ENCODE measurements at places on chromosomes 3 and 15.

DNA sequence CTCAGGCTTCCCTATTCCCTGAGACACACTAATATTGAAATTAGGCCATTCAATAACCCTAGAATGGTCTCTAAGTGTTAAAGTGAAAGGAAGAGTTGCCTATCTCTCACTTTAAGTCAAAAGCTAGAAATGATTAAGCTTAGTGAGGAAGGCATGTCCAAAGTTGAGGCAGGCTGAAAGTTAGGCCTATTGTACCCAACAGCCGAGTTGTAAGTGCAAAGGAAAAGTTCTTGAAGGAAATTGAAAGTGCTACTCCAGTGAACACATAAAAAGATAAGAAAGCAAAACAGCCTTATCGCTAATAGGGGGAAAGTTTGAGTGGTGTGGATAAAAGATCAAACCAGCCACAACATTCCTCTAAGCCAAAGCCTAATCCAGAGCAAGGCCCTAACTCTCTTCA is 117.9 kb upstream of the SPATA12 start:
- DNase-seq = no peak

DNA sequence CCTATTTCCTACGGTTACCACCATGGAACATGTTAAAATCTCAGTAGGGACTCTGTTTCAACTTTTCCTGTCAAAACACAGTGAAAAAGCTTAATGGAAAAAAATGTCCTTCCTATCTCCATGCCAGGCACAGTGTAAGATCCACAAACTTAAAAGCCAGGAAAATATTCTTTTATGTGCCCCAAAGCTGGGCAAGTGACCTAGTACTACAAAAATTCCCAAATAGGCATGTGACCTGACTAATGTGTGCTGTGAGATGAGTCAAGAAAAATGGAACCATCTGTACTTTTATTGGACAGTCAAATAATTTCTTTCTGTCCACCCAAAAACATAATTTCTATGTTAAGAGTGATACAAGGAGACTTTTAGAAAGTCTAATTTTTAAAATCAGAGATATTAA is 406.0 kb downstream of the ZBTB20 start:
- DNase-seq = no peak

DNA sequence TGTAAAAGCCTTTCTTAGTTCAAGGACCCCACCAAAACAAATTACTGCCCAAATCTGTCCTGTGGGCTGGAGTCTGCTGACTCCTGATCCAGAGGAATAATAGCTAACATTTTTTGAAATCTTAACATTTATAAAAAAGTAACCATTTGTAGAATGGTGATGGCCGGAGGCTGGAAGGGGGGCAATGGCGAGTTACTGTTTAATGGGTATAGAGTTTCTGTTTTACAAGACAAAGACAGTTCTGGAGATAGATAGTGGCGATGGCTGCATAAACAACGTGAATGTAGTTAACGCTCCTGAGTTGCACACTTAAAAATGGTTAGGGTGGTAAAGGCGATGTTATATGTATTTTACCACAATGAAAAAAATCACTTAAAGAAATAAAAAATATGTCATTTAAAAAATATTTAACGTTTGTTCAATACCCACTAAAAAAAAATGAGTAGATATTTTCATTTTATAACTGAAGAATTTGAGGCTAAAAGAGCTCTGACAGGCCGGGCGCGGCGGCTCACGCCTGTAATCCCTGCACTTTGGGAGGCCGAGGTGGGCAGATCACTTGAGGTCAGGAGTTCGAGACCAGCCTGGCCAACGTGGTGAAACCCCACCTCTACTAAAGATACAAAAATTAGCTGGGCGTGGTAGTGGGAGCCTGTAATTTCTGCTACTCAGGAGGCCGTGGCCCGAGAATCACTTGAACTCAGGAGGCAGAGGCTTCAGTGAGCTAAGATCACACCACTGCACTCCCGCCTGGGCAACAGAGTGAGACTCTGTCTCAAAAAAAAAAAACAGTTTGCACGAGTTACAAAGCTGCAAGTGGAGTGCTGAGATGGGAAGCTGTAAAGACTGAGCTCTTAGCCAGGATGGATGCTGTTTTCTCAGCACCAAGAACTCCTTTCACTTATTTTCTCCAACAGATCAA is 37.6 kb downstream of the IGF2BP2 start:
- DNase-seq = no peak

DNA sequence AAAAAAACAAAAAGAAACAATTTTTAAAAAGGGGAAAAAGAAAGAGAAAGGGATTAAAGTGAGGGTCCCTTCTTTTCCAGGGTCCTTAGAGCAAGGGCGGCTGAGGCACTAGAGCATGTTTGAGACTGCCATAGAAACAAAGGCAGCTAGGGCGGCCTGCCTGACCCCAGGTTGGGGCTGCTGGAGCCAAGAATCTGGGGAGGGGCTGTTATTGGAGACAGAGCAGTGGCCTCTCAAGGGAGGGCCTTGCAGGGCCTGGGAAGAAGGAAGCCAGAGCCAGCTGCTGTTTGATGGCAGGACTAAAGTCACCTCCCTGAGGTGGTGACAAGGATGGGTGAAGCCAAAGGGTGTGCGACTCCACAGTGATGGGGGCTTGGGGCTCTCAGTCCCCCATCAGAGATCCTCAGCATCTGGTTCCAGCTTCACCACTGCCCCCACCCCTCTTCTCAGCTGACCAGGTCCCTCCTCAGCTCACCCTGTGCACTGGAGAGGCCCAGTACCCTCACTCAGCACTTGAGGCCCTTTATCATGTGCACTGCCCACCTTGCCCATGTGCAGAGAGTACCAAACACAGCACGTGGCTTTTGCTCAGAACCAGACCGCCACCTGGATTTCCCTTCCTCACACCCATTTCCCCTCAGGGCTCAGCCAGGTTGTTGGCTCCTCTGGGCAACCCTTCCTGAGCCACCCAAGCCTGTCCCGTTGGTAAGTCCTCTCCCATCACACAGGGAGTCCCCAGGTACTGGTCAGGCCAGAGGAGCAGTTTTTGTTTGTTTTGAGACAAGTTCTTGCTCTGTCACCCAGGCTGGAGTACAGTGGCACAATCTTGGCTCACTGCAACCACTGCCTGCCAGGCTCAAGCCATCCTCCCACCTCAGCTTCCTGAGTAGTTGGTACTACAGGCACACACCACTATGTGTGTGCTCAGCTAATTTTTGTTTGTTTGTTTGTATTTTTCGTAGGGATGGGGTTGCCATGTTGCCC is 1.7 kb downstream of the TMEM89 start:
- no peak for DNase-seq

DNA sequence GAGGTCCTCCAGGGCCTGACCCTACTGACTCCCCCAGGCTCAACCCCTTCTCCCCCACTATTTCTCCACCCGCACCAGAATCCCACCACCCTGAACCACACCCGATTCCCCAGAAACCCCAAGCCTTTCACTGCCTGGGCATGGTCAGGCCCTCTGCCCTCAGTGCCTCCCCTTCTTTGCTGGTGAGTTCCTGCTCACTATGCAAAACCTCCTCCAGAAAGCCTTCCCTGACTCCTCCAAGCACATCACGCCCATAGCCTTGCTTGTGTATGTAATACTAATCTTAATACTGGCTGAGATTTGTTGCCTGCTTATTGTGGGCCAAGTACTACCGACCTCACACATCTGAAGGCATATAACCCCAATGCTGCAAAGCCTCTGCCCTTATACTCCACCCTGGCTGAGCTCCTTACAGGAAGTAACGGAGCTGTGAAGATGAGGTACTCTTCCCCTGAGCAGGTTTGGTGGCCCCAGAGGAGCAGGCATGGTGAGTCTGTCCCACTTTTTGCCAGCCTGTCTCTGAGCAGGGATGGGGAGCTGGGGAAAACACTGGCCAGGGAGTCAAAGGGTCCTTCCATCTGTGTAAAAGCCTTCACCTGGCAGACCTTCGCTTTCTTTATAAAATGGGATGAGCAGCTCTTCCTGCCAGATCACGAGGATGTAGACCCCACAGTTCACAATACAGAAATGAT is 9.5 kb downstream of the RAB6B start:
- no peak for DNase-seq

DNA sequence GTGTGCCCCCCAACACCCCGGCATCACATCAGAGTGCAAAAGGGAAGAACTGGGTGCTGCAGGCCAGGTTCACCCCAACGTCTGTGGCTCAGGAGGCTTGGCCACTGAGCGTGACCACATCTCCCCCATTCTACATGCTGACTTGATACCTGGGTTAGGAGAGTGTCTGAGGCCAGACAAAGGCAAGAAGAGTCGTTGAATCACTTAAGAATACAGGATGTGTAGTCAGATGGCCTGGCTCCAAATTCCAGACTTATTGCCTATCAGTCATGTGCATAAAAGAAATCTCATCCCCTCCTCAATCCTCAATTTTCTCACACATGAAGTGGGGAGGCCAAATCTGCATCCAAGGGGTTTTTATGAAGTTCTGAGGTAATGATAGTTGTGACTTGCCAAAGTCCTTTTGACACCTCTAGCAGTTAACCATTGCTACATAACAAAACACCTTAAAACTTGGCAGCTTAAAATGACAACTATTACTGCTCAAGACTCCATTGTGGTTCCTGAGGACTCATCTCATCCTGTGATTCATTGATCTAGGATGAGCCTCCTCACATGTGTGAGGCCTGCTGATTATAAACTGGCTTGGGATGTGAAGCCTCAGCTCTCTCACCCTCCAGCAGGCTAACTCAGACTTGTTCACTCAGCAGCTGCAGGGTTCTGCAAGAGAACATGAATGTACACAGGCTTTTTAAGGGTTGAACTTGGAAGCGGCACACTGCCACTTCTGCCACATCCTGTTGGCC is 138.8 kb upstream of the TLE3 start:
- no peak for DNase-seq

DNA sequence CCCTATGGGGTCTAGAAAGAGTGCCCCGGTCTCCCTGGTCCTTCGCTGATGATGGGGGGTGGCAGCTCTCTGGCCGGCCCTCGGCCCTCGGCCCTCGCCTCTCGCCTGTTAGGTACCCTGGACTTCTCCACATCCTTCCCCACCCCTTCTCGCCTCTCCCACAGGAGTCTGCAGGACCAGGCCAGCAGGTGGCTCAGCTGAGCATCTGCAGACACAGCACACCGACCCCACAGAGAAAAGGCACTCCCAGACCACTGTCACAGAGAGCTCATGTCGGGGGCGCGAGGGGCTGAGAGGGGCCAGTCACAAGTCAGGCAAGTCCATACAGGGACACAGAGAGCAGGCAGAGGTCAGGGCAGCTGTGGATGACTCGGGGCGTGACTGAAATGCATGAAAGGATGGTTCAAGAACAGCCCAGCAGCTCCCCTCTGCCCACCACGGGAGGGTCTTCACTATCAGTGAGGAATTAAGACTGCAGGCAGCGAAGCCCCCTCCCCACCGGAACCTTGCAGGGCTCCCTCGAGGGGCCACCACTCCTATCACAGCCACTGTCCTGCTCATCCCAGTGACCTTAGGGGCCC is 181.7 kb upstream of the NSMCE3 start:
- no peak for DNase-seq

GRCh38 chr3:39476783-39477182 is 9.3 kb downstream of the MOBP start:
- DNase-seq = no peak
